Nephron progenitor cell (in vitro differentiated cells): ENCODE measurements at places on chromosomes 5 and 9.

GRCh38 chr5:78835176-78835575 is 149.9 kb downstream of the ARSB start:
- DNase-seq, result no peak

DNA sequence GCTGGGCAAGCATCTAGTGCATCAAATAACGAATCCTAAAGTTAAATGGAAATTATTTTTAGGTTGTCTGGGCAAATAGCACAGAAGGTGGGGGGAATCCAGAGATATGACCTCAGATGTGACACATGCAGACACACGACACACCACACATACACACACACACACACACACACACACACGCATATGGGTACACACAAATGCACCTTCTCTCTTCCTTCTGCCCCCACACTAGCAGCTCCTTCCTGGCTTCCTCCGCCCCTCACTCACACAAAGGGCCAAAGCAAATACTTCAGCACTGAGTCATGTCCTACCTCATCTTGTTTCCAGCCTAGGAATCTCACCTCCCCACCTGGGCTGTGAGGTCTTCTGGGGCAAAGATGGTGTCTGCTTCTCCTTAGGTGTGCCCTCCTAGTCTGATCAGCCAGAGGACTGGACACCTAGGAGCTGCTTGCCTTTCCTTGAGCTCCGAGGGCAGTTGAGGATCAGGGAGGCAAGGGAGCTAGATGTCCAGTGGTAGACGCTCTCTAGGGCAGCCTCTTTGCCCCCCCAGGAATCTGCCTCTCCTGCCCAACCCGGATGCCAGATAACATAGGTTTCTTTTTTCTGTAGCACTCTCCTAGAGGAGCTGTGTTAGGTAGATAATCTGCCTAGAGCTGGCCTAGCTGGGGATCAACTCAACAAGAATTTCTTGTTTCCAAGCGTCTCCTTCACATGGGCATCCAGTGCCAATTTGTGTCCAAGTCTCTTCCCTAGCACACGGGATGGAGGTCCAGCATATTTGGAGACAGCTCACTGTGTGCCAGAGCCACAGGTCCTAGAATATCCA is 14.3 kb upstream of the JADE2 start:
- DNase-seq, result no peak

GRCh38 chr5:176458904-176459561 is 10.8 kb downstream of the FAF2 start:
- DNase-seq, result no peak

DNA sequence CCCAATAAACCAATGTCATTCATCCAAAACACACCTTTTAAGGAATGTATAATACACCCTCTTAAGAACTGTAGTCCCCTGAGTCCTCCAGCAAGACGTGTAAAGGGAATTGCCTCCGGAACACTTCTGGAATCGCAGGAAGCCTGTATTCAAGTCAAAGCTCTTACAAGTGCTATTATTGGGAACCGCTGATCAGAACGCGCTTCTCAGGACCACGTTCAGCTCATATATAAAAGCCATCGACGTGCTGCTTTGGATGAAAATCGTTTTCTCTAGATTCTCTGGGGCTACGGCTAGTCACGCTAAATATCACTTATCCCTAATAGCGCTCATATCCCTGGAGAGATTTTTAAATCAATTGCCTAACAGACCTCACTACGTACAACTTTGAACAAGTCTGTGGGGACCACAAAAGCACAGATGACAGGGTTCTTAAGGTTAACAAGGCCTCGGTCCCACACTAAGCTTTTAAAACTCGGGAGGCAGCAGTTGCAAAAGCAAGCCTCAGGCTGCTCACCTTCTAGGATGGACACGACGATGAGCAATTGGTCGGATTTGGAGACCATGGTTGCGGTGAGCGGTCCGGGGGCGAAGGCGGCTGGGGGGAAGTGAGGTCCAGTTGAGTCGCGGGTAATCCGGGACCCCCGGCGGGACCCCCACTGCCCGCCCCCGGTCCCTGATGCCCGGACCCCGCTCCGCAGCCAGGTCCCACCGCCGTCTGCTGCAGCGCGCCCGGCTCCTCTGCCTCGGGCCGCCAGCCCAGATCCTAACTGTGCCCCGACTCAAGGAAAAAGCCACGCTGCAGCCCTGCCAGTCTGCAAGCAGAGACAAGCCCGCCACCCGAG is 548 bp downstream of the CEP120 start:
- no peak for DNase-seq

- DNase-seq, result no peak
These were observed 73.6 kb upstream of the PPP2R2B start for GRCh38 chr5:146952168-146952567.

DNA sequence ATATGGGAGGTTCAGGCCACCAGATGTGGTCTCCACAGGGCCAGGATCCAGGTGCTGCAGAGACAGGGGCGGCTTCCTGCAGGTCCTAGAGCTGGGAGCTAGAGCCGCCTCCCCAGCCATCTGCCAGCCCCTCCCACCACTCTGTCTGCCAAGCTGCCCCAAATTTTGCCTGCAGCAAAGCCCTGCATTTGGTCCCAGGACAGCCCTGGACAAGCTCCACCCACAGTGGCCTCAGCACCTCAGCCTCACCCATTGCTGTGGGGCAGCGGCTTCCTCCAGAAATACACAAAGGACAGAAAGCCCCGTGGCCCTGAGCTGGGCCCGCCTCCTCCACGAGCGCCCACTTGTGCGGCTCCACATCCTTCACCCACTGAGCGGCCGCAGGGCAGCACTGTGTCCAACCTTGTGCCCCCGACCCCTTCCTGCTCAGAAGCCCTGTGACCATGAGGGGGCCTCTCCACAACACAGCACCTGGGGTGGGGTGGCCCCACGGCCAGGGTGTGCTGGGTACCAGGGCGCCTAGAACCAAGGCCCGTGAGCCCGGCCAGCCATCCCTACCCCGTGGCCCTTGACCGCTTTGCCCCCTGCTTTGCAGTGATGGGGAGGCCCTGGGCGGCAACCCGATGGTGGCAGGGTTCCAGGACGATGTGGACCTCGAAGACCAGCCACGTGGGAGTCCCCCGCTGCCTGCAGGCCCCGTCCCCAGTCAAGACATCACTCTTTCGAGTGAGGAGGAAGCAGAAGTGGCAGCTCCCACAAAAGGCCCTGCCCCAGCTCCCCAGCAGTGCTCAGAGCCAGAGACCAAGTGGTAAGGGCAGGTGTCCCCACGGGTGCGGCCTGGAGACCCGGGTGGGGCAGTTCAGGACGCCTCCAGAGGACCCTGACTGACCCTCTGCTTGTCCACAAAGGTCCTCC is 3.7 kb upstream of the AJM1 start:
- no peak for DNase-seq

GRCh38 chr9:75152416-75152815 is 64.1 kb downstream of the OSTF1 start:
- no peak for DNase-seq
